ENCODE measurements at places on chromosomes 4 and X.

DNA sequence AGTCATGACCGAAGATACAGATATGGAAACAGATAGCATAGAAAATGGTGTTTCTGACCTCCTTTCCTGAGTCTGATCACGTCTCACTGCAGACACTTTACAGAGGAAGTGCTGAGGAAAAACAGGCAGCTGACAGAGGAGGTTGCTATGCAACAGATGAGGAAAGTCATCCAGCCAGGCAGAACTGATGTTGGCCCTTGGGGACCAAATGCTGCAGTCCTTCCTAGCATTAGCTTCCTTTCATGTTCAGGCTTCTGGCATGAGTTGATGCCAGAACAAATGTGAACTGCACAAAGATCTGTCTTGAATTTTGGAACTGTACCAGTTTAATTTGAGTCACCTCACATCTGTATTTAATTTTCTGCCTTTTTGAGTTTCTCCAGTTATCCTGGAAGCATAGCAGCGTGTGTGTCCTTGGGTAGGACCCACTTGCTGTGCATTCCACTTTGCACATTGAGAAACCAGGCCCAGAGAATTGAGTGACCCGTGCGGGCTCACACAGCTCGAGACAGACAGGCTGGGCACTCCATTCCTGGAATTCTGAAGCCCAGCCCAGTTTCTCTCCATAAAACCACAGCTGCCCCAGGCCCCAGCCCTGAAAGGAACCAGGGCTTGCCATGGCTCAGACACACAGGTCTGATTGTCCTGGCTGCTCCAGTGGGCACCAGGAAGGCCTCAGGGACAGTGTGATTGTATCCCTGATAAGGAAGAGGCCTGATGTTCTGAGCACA lies 1.4 kb upstream of the MAGED1 start:
- no peak for DNase-seq

- DNase-seq = no peak
Measured at GRCh38 chrX:6813836-6814370, 279.0 kb upstream of the VCX3A start.

DNA sequence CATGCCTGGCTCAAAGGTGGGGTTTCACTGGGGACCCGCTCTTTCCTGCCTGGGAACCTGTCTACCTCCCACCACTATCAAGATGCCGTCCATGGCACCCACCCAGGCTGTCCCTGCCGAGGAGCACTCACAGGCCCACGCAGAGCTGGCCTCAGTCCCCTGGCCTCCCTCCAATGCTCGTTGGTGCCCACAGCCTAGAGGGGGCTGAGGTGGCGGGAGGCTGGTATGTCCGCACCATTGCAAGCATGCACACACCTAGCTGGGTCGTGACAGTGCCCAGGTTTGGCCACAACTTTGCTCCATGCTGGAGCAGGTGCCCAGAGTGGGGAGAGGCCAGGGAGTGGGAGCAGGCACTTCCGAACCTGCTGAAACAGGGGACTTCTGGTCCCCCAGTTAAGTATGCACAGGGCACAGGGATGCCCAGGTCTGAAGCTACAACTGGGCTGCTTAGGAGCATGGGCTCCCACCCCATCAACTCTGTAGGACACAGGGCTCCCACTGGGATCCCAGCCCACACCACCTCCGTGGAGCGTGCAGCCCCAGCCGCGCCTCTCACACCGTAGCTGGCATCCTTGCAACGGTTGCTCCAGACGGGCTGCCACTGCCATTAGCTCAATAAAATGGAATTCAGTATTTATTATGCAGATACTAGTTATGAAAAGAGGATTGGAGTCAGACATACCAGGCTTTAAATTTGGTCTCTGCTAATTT lies 1376.1 kb upstream of the TENM3 start:
- no peak for DNase-seq

DNA sequence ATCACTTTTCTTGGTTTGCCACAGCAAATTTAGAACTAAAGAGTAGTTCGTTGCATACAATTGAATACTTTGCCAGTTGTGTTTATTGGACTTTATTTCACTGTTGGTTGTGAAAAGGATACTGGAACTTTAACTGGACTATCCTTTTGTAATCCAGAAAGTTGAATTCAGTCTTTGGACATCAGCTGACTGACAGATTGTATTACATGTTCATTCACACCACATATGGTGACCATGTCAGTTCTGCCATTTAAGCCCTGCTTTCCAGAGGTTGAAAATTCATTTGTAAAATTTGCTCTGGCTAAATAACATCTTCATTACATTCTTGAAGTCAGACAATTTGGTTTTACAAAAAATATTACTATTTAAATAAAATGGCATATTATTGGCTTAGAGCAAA lies 251.7 kb downstream of the CAMK2D start:
- no peak for DNase-seq
